Activated CD8-positive, alpha-beta memory T cell treated with anti-CD3 and anti-CD28 coated beads for 48 hours (primary cell): ENCODE measurements at places on chromosomes 5 and 9.

DNA sequence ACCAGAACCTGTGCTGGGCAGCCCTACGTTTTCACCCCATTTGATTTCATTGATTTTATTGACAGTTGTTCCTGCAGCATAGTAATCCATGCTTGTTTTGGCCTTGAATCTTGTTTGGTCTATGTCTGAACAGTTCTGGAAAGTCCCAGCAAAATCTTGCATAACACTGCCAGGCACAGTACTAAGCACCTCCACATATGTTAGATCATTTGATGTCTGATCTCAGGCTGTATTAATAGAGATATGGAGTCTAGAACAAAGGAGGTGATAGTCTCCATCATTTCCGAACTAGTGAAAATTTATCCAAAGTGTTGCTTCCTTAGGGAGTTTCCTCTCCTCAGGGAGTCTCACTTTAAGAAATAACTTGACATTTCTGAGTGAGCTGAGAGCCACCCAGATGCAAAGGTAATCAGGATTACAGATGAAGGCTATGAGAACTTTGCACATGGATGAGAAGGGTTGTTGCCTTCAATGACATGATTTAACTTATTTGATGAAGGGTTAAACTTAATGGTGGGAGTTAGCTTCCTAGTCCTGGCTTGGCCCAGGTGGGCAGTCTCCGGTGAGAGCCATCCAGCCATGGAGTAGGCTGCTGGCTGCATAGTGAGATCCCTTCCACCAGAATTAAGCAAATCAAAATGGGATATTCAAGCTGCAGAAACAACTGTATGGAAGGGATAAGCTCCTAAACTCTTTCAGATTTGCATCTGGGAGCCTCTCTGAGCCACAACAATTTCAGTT lies 173.8 kb upstream of the MVB12B start:
- no peak for DNase-seq

GRCh38 chr9:134723037-134723436 lies 81.4 kb downstream of the COL5A1 start:
- DNase-seq = no peak

- DNase-seq = no peak
Measured at GRCh38 chr5:168946363-168946762, 354.6 kb downstream of the SLIT3 start.

- no peak for DNase-seq
Measured at GRCh38 chr5:54825005-54825404, 160.4 kb downstream of the ESM1 start.

DNA sequence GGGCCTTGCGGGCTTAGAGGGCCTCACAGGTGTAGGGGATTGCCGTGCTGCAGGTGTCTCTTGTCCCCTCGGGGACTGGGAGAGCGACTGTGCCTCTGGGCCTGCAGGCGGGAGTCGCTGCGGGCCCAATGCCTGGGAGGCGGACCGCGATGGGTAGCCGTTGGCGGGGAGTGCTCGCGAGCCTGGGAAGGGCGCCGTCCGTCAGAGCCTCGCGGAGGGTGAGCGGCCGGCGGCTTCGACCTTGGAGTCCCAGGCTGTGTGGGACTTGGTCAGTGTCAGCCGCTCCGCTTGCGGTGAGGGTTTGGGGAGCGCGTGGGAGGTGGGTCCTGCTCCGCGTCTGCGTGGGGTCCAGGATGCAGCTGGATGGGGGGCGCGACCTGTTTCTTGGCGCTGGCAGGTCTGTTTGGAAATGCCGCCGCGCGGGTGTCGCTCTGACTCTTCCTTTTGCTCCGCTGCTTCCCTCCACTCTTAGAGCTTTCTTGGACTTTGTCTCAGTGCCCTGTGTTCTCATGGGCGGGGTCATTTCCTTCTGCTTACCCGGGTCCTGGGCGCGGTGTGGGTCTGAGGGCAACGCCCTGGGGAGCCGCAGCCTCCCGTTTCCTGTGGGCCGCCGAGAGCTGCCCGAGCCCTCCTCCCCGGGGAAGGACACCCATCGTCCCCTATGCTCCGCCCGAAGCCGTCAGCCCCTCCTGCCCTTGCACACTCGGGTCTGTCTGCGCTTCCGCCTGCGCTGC lies 88.9 kb upstream of the CACNA1B start:
- no peak for DNase-seq

DNA sequence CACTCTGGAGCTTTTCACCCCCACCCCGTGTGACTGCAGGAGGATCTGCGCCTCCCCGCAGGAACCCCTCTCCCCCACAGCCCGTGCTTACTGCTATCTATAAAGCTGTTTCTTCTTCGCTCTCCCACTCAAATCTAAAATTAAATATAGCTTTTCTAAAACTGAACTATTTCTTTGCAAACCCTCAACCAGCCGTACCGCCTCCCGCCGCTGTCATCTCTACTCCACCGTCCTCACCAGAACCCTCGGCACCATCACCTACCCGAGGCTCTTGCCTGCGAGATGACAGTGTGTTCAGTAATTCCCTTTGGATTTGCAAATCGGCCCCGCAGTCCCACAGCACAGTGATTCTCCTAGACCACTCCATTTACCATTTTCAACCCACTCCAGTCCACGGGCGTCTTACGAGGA lies 13.6 kb downstream of the LPCAT1 start:
- no peak for DNase-seq

DNA sequence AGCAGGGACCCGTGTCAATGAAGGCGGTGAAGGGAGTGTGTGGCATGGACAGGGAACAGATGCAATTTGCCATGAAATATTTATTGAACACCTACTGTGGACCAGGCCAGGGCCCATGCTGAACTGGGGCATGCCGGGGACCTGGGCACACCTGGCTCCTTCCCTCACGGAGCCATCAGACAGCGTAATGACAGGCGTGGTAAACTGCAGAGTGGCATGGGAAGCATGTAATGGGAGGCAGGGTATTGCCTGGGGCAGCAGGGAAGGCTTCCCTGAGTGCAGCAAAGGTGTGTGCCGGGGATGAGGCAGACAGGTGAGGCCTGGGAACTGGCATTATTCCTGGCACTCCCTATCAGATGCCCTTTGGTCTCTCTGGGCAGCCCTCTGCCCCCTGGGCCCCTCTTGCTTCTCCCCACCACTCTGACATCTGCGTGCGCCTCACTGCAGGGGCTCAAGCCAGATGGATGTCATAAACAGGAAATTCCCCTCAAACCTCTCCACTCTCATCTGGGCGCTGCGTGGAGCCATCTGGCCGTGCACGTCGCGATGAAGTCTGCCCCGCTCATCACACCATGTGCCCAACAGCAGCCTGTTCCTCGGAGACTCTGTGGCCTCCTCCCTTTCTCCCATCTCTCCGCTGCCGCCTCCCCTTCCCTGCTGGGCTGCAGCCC lies 67.6 kb downstream of the HMCN2 start:
- no peak for DNase-seq

- no peak for DNase-seq
Measured at GRCh38 chr5:10743951-10744350, 17.1 kb downstream of the DAP start.

DNA sequence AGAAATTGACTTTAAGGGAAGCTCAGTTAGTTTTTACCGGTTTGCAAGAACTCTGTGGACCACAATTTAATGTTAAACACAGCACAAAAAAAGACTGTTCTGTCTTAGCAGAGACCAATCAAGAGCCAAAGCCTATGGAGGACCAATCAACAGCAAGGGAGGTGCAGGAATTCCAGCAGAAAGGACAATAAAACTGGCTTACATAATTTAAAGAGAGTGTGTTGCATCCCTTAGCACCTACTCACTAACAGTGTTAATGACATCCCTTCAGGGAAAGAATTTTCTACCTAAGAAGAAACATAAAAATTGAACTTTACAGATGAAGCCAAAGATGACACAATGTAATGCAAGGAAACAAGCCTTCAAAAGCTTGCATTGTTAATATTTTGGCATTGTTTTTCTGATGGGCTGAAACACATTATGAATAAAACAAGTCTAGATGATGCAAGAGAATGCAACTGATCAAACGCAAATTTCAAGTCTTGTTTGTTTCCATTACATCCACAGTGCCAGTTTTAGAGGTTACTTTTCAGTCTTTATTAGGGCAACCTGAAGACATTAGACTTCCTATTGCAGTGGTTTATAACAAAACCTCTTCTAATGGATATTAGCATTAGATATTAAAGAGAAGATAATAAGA lies 111.3 kb upstream of the FST start:
- no peak for DNase-seq

DNA sequence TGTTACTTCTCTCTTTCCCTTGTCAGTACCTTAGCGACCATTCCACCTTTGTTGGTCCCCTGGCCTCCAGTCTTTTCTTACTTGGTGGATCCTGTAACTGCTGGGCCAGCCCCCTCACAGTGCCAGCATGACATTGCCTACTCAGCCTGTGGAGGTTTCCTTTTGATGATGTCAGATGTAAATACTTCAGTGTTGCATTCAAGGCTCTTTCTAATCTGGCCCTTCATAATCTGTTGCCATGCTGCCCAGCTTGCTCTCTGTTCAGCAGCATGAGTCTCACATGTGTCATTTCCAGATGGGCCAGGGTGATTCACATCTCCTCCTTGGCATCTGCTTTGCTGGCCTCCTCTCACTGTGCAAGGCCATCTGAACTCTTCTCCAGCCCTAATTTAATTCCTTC lies 57.1 kb downstream of the MAST4 start:
- no peak for DNase-seq

- DNase-seq = peak; percentile 49
Measured at GRCh38 chr9:131590907-131591844, 45.9 kb downstream of the PRRT1B start.

DNA sequence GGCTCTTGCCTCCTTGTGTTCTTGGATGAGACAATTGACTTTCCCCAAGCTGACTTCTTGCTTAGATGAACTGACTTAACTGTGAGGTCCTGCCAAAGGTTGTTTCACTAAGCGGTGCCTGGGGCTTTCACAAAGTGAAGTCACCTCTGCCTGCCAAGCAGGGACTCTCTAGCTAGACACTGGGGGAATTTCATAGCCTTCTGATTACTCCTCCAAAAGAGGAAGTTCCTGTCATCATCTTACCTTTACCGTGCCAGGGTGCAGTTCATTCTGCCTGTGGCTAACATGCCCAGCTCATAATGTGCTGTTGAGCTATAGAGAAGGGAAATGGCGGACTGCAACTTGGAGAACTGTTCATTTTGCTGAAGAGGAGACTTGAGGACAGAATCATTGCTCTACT lies 472.0 kb upstream of the WWC1 start:
- no peak for DNase-seq

DNA sequence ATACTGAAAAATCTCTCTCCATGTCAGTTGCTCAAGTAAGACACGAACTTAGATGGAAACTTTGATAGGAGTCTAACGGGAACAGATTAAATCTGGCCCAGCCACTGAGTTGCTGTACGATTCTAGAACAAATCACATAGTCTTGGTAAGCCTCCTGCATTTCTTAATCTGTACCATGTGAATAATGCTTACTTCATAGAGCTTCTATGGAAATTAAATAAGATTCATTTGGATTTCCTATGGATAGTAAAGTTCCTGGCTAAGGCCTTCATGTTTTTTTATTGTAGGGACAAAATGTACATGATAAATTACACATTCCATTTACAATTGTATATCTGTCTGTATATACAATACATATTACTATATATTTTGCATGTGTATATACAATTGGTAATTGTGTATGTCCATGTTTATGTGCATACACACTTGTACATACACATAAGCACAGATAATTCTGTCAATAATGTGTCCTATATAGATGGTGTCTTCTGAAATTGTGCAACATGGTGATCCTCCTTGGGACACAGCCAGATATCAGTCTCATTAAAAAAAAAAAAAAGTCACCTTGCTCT lies 330.4 kb downstream of the TRIM32 start:
- DNase-seq = no peak

DNA sequence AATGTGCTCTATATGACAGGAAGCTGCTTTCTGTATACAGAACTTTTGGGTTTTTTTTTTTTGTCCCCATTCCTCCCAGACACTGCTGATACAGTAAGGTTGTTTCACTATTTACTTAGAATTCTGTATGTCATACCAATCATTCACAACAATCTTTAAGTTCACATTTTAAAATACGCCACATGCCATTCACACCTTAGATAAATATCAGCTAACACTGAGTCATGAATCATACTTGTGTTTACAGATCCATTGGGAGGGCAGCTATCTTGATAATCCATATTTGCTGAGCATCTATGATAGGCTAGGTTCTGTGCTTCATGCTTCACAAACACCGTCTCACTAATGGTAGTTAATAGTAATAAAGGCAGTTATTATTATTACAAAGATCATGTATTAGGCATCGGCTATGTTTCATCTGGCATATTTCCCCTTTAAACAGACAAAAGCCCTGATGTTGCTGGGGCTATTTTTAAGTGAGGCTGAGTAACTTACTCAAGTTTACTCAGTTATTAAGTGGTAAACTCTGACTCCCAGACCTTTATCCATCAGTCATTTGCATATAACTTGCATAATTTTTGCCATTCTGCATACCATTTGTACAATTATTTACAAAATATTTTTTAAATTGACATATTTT lies 152.2 kb upstream of the HMHB1 start:
- DNase-seq = no peak

DNA sequence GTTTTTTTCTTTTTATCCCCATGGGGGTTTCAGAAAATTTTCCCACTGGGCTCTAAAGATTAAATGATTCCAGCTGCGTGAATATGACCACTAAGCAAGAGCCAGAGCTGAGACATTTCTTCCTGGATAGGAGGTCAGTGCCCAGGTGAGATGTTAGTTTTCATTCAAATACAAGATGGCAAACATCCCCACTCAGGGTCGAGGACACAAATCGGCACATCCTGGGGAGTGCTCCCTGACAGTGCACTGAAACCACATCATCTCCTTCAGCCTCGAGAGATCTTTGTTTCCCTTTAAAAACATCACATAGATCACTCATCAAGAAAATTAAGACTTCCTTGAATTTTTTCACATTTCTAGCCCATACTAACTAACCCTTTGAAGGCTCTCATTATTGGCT lies 273.2 kb upstream of the PANK3 start:
- DNase-seq = no peak

DNA sequence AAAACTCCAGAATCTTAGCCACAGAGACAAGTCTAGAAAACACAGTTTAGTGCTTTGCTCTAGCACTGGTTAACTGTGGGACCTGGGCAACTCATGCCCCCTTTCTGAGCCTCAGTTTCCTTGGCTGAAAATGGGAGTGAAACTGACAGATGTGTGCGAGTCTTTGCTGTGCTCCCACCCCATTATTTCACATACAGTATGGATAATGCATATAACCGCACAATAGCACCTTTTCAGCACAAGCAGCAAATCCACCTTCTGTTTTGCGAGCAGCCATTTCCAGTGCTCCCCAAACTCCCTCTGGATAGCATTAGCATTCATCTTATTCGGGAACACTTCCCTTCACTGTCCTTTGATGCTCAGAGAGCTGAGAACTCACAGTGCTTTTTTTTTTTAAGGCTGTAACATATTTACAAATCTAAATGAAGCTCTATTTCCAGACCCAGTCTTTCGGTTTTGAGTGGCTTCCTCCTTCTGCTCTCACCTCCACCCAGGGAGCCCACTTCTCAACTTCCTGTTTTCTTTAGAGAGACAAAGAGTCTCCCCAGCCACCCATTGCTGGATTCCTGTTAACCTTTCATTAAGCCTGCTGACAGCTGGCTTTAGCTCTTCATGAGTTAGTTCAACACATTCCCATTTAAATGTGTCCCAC lies 49.2 kb downstream of the TIMD4 start:
- DNase-seq = no peak

- no peak for DNase-seq
Measured at GRCh38 chr9:37311938-37312708, 110.4 kb upstream of the GRHPR start.
